ENCODE measurements at places on chromosomes 11 and 22.

- no peak for DNase-seq
Observed at GRCh38 chr11:115606498-115607220, 102.4 kb upstream of the CADM1 start.

DNA sequence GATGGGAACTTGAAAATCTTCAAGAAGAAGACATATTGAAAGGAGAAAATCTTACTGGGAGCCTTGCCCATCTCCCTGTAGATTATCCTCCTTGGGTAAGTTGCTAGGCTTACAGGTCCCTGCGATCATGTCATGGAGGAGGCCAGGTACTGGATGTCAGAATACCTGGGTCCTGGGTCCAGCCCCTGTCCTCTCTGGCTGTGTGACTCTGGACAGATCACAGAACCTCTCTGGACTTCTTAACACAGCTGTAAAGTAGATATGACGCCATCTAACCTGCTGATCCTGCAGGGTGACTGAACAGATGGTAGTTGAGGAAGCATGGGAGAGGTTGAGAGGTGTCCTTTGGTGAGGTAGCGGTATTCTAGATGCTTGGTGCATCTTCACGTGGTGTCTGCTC, 4.1 kb downstream of the TSKU start:
- DNase-seq: no peak

- DNase-seq: no peak
Observed at GRCh38 chr22:38026130-38027111, 30.8 kb upstream of the PICK1 start.

GRCh38 chr11:128052912-128053641, 534.3 kb downstream of the ETS1 start:
- no peak for DNase-seq

- no peak for DNase-seq
Observed at GRCh38 chr11:109971184-109971523, 122.0 kb upstream of the ZC3H12C start.

DNA sequence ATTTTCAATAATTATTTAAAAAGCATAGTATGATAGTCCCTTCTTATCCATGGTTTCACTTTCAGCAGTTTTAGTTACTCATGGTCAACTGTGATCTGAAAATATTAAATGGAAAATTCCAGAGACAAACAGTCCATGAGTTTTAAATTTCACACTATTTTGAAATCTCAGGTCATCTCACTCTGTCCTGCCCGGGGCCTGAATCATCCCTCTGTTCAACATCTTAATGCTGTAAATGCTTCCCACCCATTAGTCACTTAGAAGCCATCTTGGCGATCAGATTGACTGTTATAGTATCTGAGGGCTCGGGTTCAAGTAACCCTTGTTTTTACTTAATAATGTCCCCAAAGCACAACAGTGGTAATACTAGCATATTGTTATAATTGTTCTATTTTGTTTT, 1509.3 kb downstream of the FAM181B start:
- no peak for DNase-seq

- DNase-seq: no peak
Observed at GRCh38 chr22:20221421-20222340, 46.4 kb downstream of the RTN4R start.

GRCh38 chr22:42171417-42171816, 40.8 kb upstream of the CYP2D6 start:
- DNase-seq: no peak

Measured in Caki2 (cell line).